ENCODE measurements at places on chromosomes 6 and 20.
A peak's percentile ranks its signal among the peaks of the same experiment; 100 is the strongest.

DNA sequence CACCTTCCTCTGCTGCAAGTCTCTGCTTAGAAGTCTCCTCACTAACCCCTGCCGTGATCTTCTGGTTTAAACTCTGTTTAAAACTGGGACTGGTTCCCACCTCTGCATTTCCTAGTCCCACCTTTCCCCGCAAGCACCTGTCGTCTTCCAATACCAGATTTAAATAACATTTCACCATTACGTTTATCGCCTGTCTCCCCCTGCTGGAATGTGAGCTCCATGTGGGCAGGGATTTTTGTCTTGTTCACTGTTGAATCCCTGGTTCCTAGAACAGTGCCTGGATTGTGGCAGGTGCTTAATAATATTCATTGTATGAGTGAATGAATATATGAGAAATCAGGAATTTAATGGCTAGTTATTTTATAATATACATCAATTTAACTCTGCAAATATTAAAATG lies 2.7 kb downstream of the GUCA1A start:
- no peak overlapping the region for H3K4me3 ChIP-seq
- no peaks in the 10 kb centered on the region for H3K36me3 ChIP-seq
- no peaks in the 10 kb centered on the region for H3K4me1 ChIP-seq
- no peak for DNase-seq
- H3K27ac ChIP-seq: no peak overlapping the region

DNA sequence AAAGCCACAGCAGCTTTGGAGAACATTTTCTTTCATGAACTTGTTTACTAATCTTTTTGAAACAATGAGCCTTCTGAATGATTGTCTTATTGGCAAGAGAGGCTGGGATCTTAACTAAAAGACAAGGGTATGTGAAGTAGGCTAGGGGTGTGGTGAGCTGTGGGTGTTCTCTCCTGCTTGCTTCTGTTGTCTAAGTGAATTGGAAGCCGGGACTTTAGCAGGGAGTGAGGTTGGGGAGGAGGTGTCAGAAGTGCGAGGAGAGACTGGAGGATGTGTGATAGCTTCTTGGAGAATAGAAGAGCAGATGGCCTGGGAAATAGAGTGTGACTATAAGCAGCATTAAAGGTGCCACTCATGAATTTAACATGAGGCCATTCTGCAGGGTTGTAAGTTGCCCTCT lies 562.8 kb downstream of the UTRN start:
- no peak overlapping the region for H3K27ac ChIP-seq
- H3K27me3 ChIP-seq: no peaks in the 10 kb centered on the region
- H3K4me3 ChIP-seq: no peak overlapping the region
- H3K36me3 ChIP-seq: no peaks in the 10 kb centered on the region
- no peak for DNase-seq

DNA sequence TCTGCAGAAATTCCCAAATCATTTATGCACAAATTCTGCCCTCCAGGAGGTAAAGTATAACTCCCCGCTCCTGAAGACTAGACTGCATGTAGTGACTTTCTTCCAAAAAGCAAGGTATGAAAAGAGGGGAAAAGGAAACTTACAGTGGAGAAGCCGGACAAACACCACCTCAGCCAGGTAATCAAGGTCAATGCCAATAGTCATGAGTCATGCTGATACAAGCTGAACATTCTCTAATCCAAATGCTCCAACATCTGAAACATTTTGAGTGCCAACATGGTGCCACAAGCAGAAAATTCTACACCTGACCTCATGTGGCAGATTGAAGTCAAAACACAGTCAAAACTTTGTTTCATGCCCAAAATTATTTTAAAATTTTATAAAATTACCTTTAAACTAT lies 165.6 kb downstream of the FOXA2 start:
- H3K4me3 ChIP-seq: no peak overlapping the region
- no peak for DNase-seq
- H3K36me3 ChIP-seq: no peaks in the 10 kb centered on the region
- H3K27ac ChIP-seq: no peak overlapping the region
- H3K4me1 ChIP-seq: no peaks in the 10 kb centered on the region

DNA sequence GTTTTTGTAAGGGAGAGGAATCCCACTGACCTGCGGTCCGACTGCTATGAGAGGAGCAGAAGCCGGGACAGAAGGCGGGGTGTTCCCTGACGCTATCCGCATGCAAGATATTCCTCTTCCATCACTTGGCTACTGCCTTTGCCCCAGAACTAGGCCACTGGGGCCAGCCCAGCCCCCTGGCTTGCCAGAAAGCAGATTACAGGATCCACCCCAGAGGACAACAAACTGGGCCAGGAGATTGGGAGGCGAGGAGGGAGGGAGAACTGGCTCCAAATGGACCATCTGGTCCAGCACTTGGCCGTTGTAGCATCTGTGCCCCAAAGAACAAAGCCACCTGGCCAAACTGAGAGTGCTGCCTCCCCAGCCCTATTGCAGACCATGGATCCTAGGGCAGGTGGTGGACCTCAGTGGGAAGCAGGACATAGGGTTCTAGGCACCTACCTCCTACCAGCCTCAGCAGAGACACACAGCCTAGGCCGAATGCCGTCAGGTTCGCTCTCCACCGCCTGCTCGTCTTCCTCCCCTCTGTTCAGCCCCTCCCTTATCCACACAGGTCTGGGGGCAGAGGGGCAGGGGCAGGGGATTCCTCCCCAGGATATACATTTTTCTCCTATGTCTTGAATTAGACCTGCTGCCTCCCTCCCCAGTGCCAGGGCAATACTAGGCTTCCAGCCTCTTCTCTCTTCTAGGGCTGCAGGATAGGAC lies 4.0 kb downstream of the MDGA1 start:
- H3K36me3 ChIP-seq: no peaks in the 10 kb centered on the region
- H3K4me3 ChIP-seq: no peak overlapping the region
- H3K27me3 ChIP-seq: peaks cover 17% of the 10 kb centered on the region
- no peak overlapping the region for H3K27ac ChIP-seq
- H3K4me1 ChIP-seq: peaks cover 11% of the 10 kb centered on the region

GRCh38 chr20:58850693-58851174 lies at the start of gene GNAS-AS1:
GNAS-AS1 (minus strand) TSS chr20:58850902.
- H3K27ac ChIP-seq: peak within 1 kb of the TSS; percentile 39
- H3K4me3 ChIP-seq: peak within 1 kb of the TSS; percentile 72
- no peaks in the 10 kb centered on the region for H3K36me3 ChIP-seq
- no peaks in the 10 kb centered on the region for H3K27me3 ChIP-seq

- H3K27ac ChIP-seq: no peak overlapping the region
- no peaks in the 10 kb centered on the region for H3K4me1 ChIP-seq
- no peaks in the 10 kb centered on the region for H3K27me3 ChIP-seq
- no peaks in the 10 kb centered on the region for H3K36me3 ChIP-seq
- DNase-seq: no peak
These were observed 91.6 kb downstream of the MAP3K7 start for GRCh38 chr6:90495216-90495817.

GRCh38 chr6:76992553-76992952 lies 470.7 kb downstream of the HTR1B start:
- no peak overlapping the region for H3K4me3 ChIP-seq
- H3K36me3 ChIP-seq: no peaks in the 10 kb centered on the region
- no peak overlapping the region for H3K27ac ChIP-seq
- no peak for DNase-seq

DNA sequence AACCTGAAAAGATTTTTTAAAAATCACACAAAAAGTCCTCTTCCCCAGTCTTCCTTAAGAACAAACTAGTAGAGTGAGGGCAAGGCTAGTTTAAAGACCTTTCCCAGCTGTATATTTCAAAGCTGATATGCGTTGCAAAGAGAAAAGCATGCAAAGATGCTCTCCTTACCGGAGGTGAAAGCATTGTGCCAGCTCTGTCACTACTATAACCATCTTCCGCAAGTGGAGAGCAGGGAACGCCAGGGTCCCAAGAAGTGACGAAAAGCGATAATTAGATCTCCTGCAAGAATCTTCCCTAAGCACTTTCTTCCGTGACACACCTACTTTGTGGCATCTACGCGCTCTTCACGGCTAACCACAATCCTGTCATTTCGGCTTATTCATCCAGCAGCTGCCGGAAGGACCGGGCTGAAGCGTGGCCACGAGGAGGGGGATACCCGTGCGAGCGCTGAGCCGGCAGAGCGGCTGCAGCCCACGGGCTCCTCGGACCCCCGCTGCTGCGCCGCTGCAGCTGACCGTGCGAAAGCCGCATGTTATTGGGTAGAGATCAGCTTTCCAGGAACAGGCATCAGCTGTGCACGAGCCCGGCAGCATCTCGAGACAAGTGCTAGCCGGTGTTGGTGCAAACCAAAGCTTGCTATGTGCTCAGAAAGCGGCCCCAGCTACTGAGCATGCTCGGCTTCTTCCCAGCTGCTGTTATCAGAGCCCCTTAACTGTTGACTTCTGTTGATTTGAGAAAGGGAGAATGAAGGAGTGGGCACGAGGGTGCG lies 57.2 kb upstream of the ARHGAP18 start:
- no peaks in the 10 kb centered on the region for H3K27me3 ChIP-seq
- no peak overlapping the region for H3K27ac ChIP-seq
- DNase-seq: no peak
- H3K4me1 ChIP-seq: no peaks in the 10 kb centered on the region
- no peaks in the 10 kb centered on the region for H3K36me3 ChIP-seq

- H3K4me3 ChIP-seq: no peak overlapping the region
- no peaks in the 10 kb centered on the region for H3K4me1 ChIP-seq
- no peaks in the 10 kb centered on the region for H3K36me3 ChIP-seq
- no peak for DNase-seq
These were observed 140.6 kb downstream of the KIF16B start for GRCh38 chr20:16432466-16433292.

- H3K27me3 ChIP-seq: no peaks in the 10 kb centered on the region
- H3K4me1 ChIP-seq: no peaks in the 10 kb centered on the region
- no peak overlapping the region for H3K4me3 ChIP-seq
- no peak overlapping the region for H3K27ac ChIP-seq
- DNase-seq: no peak
These were observed 114.3 kb upstream of the PLEKHG1 start for GRCh38 chr6:150485161-150485958.

DNA sequence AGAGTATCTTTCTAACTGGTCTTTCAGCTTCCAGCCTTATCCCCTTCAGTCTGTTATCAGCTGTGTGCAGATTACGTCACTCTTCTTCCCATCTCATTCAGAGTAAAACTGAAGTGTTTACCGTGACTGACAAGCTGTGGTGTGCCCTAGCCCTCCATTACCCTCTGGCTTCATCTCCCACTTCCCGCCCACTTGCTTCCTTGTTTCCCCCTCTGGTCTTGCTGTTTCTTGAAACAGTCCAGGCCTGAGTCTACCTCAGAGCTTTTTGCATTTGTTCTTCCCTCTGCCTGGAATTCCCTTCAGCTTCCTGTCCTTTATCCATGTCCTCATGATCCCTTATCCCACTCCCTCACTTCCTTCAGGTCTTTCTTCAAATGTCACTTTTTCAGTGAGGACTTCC lies 66.9 kb downstream of the CARMIL1 start:
- no peak overlapping the region for H3K27ac ChIP-seq
- H3K36me3 ChIP-seq: no peaks in the 10 kb centered on the region
- DNase-seq: no peak
- no peaks in the 10 kb centered on the region for H3K27me3 ChIP-seq
- peaks cover 9% of the 10 kb centered on the region for H3K4me1 ChIP-seq

GRCh38 chr20:59581993-59582679 lies 22.2 kb upstream of the PHACTR3 start:
- H3K4me1 ChIP-seq: no peaks in the 10 kb centered on the region
- no peak overlapping the region for H3K27ac ChIP-seq
- H3K4me3 ChIP-seq: no peak overlapping the region
- DNase-seq: no peak
- H3K27me3 ChIP-seq: peaks cover 5% of the 10 kb centered on the region
- H3K36me3 ChIP-seq: no peaks in the 10 kb centered on the region

DNA sequence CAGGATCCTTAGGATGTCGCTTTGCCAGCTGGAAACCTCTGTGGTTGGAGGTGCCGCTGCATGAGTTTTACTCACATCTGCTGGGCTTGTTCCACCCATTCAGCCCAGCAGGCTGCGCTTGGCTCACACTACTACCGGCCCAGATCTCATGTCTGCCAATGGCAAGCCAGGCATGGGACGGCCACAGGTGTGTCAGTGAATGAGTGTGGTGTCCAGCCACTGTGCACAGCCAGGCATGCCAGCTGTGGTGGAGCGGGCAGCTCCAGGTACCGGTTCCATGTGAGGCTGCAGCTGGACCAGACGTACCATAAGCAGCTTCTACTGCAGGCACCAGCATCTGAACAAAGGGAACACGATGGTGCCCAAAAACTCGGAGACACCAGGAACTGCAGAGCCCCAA lies 33.1 kb upstream of the ASF1A start:
- no peak overlapping the region for H3K27ac ChIP-seq
- no peak for DNase-seq
- no peak overlapping the region for H3K4me3 ChIP-seq

- DNase-seq: no peak
- no peaks in the 10 kb centered on the region for H3K36me3 ChIP-seq
- no peak overlapping the region for H3K27ac ChIP-seq
- H3K4me1 ChIP-seq: peaks cover 10% of the 10 kb centered on the region
- H3K4me3 ChIP-seq: no peak overlapping the region
These were observed 135.1 kb downstream of the MRPL14 start for GRCh38 chr6:43992126-43992663.

DNA sequence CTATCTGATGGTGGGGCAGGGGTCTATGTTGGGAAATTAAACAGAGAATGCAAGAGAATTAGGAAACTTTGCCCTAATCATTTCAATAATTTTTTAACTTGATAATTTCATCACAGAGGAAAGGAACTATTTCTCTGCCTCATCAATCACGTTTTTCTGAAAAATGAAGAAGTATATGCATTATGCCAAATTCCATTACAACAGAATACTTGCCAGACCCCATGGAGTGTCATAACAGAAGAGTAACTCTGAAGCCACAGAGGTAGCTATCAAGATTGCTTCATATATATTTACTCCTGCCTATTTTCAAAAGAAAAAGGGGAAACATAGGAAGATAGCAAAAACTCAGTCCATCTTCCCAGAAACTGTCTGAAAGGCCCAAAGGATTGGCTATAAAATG lies 5.7 kb upstream of the USP49 start:
- no peak for DNase-seq
- H3K27me3 ChIP-seq: no peaks in the 10 kb centered on the region
- H3K27ac ChIP-seq: no peak overlapping the region
- H3K36me3 ChIP-seq: no peaks in the 10 kb centered on the region

GRCh38 chr6:20341564-20341963 lies 60.1 kb upstream of the E2F3 start:
- H3K4me1 ChIP-seq: no peaks in the 10 kb centered on the region
- no peak overlapping the region for H3K27ac ChIP-seq
- DNase-seq: no peak
- no peaks in the 10 kb centered on the region for H3K27me3 ChIP-seq
- no peak overlapping the region for H3K4me3 ChIP-seq
- H3K36me3 ChIP-seq: no peaks in the 10 kb centered on the region

GRCh38 chr6:78345882-78346281 lies 521.5 kb upstream of the IRAK1BP1 start:
- DNase-seq: no peak
- H3K36me3 ChIP-seq: no peaks in the 10 kb centered on the region
- no peak overlapping the region for H3K4me3 ChIP-seq
- H3K4me1 ChIP-seq: no peaks in the 10 kb centered on the region
- no peaks in the 10 kb centered on the region for H3K27me3 ChIP-seq

DNA sequence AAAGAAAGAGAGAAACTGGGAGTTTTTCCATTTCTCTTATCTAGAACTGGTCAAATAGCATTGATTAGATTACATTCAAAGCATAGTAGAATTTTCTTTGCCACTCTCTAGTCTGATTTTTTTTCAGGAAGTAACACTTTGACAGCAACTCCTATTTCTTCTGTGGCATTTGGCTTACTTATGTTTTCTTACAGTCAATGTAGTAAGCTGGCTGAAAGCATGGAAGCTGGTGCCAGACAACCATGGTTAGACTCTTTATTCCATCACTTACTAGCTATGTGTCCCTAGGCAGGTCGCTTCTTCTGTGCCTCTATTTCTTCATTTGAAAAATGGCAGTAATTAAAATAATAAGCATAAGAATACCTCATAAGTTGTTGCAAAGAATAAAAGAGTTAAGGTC lies 54.2 kb upstream of the OPRM1 start:
- H3K4me3 ChIP-seq: no peak overlapping the region
- H3K27ac ChIP-seq: no peak overlapping the region
